ENCODE measurements at places on chromosomes 7 and 10.

GRCh38 chr7:147412109-147412508, 1178.5 kb upstream of the C7orf33 start:
- DNase-seq, result no peak

DNA sequence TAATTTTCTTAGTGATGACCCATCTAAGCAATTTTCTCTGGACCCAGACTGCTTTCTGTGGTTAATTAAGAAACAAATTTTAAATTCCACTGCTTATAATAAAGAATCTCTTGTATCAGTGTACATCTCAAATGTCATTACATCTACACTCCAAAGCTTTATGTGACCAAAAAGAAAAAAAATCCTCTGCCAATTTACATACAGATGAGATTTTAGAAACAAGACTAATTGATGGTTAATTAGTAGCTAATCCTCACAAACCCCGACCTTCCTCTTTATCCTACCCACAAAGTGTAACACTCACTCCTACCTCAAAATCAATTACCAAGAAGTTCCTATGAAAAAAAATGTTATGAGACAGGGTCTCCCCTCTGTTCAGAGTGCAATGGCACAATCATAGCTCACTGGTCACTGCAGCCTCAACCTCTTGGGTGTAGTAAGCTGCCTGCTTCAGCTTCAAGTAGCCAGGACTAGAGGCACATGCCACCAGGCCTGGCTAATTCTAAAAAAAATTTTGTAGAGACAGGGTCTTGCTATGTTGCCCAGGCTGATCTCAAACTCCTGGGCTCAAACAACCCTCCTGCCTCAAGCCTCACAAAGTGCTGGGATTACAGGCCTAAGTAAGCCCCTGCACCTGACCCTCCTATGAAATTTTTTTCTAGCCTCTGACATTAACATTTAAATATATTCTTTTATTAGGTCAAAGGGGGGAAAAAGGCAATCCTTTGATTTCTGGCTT, 14.8 kb downstream of the KIF5B start:
- no peak for DNase-seq

GRCh38 chr10:79381804-79382221, 34.5 kb downstream of the PPIF start:
- DNase-seq, result no peak

- no peak for DNase-seq
These were observed 19.5 kb downstream of the RPA3 start for GRCh38 chr7:7698930-7699329.

DNA sequence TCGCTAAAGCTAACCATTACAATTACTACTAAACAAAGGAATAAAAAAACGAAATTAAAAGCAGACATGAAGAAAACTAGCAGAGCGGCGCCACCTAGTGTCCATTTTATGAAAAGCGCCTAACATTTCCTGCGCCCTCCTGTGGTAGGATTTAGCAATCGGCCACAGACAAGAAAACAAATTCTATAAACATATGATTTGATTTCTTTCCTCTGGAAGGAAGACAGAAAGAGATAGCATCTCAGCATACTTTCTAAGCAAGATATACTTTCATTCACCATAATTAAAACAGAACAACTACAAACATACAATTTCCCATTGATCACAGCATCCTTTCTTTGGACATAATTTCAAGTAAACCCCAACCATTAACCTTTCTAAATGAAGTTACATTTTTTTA, 337.7 kb upstream of the NPVF start:
- peak; percentile 51 for DNase-seq

- no peak for DNase-seq
These were observed at the start of gene BHLHA15 for GRCh38 chr7:98211221-98211675. TSS of gene BHLHA15 (plus strand) at chr7:98211439. CDS start at chr7:98212310, 871 bp downstream.
